ENCODE measurements at places on chromosomes 16 and 17. TPM values are rescaled to one million over a fixed set of nuclear protein-coding genes. Genes with fewer than 3 reads are reported as not detected.

GRCh38 chr17:67136191-67137025, 92.1 kb downstream of the CACNG1 start:
- DNase-seq, result no peak

DNA sequence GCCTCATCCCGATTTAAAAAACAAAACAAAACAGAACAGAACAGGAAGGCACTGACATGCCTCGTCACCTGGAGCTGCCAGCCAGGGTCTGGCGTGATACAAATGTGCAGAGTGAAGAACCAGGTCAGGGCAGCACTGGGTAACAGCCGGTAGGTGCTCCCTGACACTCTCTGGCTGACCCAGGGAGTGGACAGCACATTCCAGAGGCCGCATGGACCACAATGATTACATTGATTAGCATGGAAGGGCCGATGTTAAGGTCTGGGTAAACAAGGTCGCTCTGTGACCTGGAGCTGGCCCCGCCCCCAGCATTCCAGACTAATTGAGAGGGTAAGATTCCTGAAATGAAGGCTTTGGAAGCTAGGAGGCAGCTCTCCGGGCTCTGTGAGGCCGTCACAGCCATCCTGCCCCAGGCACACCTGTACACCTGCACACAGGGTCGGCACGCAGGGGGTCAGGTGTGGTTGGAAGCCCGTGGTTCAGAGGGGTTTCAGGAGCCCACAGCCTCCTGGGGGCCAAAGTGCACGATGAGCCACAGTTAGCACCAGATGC, 21.4 kb downstream of the PIEZO1 start:
- DNase-seq, result no peak

DNA sequence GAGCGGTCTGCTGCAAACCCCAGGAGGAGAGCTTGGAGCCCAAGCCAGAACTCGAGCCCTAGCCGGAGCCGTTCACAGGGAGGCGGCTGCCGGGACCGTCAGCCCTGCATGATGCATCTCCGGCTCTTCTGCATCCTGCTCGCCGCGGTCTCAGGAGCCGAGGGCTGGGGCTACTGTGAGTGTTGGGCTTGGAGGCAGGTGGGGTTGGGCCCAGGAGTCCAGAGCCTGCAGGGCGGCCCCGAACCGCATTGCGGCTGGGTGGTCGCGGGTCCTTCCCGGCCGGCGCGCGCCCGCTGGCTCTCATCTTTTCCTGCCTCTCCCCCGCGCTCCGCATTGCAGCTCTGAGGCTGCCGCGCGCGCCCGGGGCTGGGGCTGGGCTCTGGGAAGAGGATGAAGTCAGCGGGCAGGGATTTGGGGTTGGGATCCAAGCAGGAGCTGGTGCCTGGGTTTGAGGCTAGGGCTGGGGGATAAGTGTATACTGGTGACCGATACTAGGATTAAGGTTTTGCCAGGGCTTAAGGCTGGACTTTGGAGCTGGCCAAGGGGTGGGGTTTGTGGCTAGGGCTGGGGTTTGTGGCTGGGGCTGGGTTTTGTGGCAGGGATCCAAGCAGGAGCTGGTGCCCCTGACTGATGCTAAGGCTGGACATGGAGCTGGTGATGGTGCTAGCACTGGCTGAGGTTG, 532 bp downstream of the CNTNAP1 start:
- peak; percentile 61 for DNase-seq

GRCh38 chr17:30788918-30789317, 35.6 kb downstream of the CRLF3 start:
- peak; percentile 30 for DNase-seq

Gene KRT15
- 0.63 TPM for total RNA-seq

- DNase-seq, result peak; percentile 31
Measured at GRCh38 chr17:39548494-39549225, 59.1 kb downstream of the NEUROD2 start.
